Upper lobe of right lung (tissue), 1 donor: ENCODE measurements at places on chromosomes 11 and 22. TPM values are rescaled to one million over a fixed set of nuclear protein-coding genes. Genes with fewer than 3 reads are reported as not detected.

DNA sequence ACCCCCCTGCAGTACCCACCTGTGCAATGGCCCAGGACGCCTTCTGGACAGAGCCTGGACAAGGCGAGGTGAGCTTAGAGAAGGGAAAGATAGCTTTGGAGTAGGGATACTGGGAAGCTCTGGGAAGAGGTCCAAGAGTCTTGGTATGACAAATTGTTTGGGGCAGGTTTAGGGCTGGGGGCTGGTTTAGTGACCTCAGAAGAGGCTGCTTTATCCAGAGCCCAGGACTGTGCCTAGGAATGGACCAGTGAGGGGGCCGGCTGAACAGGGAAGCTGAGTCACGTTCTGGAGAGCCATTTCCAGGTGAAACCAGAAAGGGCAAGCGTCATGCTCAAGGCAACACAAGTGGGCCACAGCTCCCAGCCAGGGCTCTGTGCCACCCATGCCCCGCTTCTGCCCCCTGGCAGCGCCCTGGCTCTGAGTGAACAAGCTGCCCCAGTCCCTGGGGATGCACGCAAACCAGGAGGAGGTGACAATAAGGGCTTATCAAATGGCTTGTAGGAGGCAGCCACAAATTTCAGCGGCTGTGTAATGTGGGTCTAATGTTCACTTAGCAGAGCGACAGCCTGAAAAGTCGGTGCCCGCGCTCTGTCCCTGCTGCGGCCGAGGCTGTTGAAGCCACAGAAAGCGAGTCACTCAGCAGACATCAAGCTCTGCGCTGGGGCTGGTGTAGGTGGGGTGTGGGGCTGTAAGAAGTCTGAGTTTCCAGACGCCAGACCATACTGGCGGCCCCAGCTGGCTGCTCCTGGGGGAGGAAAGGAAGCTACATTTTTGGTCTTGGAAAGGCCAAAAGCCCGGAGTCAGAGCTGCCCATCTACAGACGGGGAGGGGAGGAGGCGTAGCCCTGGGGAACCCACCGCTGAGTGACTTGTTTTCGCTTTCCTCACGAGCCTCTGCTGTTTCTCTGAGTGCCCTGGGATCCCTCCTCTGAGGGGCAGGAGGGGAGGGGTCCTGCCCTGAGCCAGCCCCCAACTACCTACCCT is 18.3 kb upstream of the SYT7 start:
- DNase-seq: no peak

- DNase-seq: no peak
Observed at GRCh38 chr22:36497910-36498665, 8.8 kb downstream of the FOXRED2 start.

DNA sequence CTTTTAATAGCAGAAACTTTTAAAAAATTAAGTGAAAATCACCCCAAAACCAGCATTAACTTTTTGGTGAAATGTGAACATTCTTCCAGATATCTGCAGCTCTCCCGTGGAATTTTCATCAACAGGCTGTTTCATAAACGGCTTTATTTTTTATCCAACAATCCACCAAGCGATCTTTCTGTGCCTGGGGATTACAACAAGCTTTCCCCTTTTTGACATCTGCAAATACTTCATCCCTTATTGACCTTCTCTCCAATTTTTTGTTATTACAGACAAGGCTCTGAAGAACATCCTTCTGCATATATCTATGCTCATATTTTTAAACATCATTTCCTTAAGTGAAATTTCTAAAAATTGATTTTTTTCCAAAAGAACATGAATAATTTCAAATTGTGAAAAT is 5.8 kb upstream of the SERPINH1 start:
- no peak for DNase-seq

IL17REL gene
- not detected for total RNA-seq

- DNase-seq: no peak
Observed at GRCh38 chr22:33785283-33785968, 134.8 kb downstream of the LARGE1 start.

OR8H3 gene
- total RNA-seq: not detected

PNPLA3 gene
- total RNA-seq: 3.7 TPM

GRCh38 chr11:110069158-110069737 is 23.9 kb upstream of the ZC3H12C start:
- DNase-seq: no peak

DNA sequence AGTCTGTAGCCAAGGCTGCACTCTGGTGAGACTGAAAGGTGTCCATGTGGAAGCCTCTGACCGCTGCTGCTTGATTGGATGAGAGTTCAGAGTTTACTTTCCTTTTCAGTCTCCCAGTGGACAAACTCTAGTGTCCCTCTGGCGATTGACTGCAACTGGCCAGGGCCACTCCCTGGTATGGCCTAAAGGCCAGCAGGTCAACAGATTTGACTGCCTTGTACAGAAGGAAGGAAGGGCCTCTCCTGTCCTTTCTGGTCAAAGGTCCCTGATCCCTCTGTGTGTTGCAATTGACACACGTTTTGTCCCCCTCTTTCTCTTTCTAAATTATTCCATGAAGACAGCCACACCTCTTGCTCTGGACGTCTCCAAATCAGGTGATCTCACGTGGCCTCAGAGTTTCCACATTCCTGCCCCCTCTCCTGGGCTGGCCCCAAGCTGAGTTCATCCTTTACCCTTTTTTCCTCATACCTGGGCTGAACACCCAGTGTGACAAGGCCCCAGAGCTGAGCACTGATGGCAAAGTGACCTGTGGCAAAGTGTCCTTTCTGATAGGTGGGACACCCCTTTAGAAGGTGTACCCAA is 18.7 kb upstream of the FBLN1 start:
- DNase-seq: peak; percentile 23

ANO9 gene
- total RNA-seq: 22.4 TPM

SPTY2D1 gene
- 18.5 TPM for total RNA-seq

TBX10 gene
- total RNA-seq: not detected

GRCh38 chr22:26588729-26589366 is 1.1 kb downstream of the TPST2 start:
- DNase-seq: no peak

CLTCL1 gene
- total RNA-seq: 4.3 TPM

DNA sequence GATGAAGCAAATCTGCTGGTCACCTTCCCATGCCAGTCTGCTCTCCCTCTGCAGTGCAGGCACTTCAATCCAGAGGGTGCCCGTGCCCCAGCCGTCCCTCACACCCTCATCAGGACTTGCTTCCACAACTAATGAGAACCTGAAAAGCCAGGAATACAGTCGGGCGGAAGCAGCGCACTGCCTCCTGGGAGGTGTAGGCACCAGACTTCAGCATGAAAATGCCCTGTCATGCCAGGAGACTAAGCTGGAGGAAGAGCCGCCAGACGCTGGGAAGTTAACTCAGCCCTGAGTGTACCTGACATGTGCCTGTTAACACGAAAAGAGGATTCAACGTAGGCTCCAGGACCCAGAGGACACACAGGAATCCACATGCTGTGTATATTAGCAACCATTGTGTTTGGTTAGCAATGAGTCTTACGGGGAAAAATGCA is 40.1 kb upstream of the FLI1 start:
- peak; percentile 83 for DNase-seq

DNA sequence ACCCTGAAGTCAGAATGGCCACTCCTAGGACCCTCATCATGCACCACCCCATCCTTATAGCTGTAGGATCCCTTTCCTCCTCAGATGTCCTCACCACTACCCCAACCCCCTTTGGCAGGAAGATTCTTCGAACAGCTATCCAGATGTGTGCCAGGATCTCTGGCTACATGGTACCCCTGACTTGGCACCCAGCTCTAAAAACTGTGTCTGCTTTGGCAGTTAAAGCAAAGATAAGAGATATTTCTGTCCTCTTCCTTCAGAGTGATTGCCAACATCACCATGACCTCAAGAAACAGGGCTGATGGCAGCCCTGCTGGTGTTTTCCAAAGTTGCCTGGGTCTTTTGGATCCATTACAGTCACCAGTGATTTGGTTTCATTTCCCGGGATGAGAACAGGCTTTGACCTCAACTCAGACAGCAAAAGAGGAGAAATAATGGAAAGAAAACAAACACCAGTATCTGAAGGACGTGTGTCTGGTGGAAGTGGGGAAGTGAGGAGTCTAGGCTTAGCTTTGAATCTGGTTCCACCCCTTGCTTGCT is 4.3 kb upstream of the NRIP3 start:
- DNase-seq: no peak

DNA sequence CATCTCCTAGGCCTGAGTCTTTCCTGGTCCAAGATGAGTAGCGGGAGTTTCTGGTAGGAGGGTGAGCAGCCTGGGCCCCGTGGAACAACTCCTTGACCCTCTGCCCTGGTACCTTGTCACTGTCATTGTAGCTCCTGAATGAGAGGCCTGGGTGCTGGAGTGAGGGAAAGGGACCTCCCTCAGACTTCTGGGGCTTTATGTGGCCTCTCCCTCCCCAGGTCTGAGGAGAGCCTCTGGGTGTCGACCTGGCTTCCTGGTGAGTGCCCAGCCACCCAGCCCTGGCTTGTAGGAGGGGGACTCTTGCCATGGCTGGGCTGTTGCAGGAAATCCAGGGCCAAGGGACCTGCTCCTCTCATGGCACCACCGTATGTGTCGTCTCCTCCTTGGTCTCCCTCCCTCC is 3.9 kb downstream of the P2RY2 start:
- peak; percentile 17 for DNase-seq

- DNase-seq: peak; percentile 38
Observed at GRCh38 chr22:38139901-38140300, 29.4 kb upstream of the BAIAP2L2 start.

DNA sequence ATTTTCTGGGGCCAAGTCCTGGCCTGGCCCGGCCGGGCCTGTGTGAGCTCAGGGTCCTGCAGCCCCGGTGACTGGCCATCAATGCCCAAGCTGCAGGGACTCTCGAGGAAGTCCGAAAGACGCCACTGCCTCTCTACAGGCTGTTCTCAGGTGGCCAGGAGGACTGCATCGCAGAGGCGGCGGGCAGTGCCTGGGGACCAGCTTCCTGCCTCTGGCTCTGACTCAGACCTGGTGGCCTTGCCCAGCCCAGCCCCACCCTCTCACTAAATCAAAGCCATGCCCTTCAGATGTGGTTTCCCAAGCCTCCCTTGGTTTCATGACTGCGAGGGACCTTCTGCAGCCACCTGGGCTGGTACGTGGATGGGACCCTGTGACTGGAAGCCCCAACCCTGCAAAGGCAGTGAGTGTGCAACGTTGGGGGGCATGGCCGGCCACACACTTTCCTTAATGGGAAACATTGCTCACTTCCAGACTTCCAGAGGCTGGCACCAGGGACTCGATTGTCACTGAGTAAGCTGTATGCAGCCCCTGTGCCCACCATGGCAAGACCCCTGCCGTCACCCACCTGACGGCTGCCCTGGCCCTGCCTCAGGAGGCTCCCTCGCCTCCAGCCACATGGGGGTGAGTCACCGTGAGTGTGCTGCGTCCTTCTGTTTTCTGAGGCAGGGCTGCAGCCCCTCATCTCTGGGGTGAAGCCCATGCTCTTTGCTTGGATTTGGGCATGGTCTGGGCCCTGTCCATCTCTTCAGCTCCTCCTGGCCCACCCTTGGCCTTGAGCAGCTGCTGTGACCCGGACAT is 6.0 kb upstream of the FGF3 start:
- DNase-seq: no peak

KCNK4 gene
- not detected for total RNA-seq

DNA sequence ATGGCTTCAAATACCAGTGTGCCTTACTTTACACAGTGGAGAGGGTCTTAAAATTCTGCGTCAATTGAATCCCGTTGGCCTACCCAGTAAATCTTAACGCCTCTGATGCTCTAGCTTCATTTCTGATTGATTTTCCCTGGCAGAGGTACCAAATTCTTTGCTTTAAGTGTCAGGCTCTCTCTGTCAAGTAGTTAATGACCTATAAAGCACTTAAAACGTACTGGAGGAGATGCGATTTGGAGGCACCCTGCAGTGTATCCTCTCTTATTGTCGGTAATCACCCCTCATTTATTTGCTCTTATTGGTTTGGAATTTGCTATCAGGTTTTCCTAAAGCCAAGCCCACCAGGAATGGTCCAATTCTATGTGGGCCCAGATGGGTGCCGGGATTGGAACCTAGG is 59.2 kb downstream of the NFAM1 start:
- no peak for DNase-seq

- no peak for DNase-seq
Observed at GRCh38 chr22:17627961-17628405, 566 bp downstream of the ATP6V1E1 start.

GRCh38 chr11:14967581-14968243 is 4.4 kb downstream of the CALCA start:
- DNase-seq: no peak

JAM3 gene
- 26.9 TPM for total RNA-seq

MFNG gene
- total RNA-seq: 53.5 TPM

GRCh38 chr11:57126766-57127400 is 54.9 kb upstream of the LRRC55 start:
- DNase-seq: no peak
